Fibroblast of skin of abdomen (primary cell): ENCODE measurements at places on chromosomes 2 and 18.
A peak's percentile ranks its signal among the peaks of the same experiment; 100 is the strongest.

GRCh38 chr2:31940920-31941319 is 69.9 kb downstream of the MEMO1 start:
- DNase-seq = no peak

GRCh38 chr2:726169-726568 is 49.0 kb upstream of the TMEM18 start:
- DNase-seq = no peak

GRCh38 chr18:75205514-75206132 is 3.3 kb downstream of the PTGR3 start:
- DNase-seq = no peak

DNA sequence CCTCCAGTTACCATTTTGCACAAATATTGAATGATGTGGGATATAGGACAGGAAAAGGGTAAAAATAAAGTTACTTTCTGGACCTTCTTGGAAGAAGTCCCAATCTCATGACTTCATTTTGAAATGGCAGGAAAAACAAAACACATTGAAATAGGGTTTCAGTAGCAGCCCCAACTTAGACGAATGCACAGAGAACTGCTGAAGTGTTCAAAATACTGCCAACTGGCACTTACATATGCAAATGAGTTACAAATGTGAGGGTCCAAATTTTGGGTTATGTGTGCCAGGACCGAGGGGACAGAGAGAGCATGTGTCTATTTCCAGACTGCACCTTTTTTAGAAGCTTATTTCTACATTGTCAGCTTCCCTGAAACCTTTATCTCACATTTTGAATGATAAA is 112.9 kb upstream of the CCDC68 start:
- no peak for DNase-seq

GRCh38 chr2:206981739-206982340 is 42.5 kb downstream of the CPO start:
- peak; percentile 78 for DNase-seq

- DNase-seq = peak; percentile 94
Measured at GRCh38 chr2:10935953-10936942, 24.5 kb downstream of the KCNF1 start.

- DNase-seq = no peak
Measured at GRCh38 chr2:58006952-58007284, 39.7 kb upstream of the VRK2 start.

GRCh38 chr2:18455236-18455862 is 105.1 kb downstream of the RDH14 start:
- peak; percentile 91 for DNase-seq

GRCh38 chr18:39946623-39947061 is 2008.4 kb upstream of the PIK3C3 start:
- DNase-seq = peak; percentile 87

DNA sequence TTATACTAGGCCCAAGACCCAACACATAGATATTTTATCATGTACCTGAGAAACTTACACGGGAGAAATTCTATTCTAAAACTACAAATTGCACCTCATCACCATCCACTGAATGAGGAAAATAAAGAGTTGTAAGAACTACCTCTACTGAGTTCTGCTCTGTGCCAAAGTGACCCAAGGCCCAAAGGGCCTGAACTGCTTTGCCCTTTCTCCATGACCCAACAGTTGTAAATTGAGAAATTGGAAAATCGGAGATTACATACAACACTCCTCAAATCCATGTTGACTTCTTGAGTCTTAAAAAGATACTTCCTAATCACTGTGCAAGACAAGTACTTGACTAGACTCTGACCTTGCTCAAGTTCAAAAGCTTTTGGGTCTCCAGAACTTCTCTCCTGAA is 8.8 kb downstream of the NR4A2 start:
- no peak for DNase-seq

DNA sequence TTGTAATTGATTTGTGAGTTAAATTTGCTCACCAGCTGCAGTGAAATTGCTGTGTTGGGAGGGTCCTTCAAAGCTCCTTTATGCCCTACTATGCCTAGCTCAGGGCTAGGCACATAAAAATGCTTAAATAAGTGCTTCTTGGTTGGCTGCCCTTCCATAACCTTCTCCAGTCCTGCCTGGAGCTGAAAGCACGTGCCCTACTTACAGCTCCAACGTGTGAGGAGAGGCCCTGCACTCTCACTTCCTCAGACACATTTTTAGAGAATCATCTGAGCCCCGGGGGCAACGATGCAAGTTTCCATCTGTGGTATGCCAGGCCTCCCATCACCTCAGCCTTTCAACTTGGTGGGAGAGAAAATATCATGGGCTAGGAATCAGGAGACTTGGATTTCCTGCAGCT is 202.7 kb downstream of the BCL11A start:
- no peak for DNase-seq

DNA sequence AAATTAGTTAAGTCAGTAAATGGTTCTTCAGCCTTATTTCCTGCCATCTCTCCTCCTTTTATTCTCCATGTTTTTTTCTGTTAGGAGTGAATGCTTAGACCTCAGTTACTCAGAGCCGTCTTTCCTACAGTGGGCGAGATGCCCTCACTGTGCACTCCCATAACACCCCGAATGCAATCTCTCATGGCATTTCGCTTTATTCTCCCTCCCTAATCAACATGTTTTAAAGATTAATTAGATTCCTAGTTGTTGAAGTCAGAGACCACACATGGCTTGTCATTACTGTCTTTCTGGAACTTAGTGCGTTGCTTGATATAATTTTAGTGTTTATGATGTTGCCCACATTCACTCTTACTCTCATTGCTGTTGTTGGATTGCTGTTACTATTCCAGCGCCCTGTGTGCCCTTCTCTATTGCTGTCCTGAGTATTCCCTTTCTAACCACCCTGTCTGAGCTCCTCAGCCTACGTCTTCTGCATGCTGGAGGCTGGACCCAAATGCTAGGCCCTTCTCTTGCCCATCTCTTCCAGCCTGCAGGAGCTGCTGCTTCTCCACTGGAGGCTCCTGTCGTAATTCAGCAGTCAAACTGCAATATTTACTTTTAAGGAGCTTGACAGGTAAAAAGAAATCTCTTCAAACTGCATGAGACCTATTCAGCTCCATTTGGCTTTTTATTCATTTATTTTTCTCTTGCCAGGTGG is 99.3 kb downstream of the MAP2 start:
- no peak for DNase-seq

GRCh38 chr2:113275556-113276215 is 3.0 kb downstream of the PAX8 start:
- no peak for DNase-seq

DNA sequence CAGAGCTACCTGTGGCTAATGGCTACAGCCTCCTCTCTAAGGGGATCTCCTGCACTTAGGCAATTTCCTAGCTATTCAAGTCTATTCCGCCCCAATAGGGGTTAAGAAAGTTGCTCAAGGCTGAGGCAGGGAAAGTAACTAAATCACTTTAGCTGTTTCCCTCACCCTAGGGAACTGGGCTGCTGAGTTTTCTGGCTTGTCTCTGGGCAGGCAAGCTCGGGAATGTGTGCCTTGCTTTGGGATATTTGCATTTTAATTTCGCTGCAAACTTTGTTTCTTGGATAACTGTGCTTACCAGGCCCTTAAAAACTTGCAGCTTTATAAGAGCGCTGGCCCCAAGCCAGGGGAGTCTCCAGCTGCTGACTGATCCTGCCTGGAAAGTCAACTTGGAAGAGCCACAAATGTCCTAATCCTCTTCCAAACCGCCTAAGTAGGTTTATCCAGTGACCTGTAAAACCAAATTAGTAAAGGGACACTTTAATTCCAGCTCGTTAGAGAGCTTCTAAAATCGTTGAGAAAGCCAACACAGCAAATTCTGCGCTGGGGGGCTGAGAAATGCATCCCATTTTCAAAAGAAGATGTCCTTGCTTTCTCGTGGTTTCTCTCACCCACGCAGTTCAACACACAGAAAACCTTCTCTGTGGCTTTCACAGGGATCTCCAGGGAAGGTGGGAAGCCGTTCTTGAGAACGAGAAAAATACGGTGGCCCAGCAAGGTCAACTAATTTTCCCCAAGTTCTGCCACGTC is 59.5 kb upstream of the SP3 start:
- peak; percentile 85 for DNase-seq

- DNase-seq = peak; percentile 35
Measured at GRCh38 chr18:74310411-74310810, 5.2 kb upstream of the C18orf63 start.

GRCh38 chr2:161101406-161101805 is 58.8 kb upstream of the TANK start:
- no peak for DNase-seq

DNA sequence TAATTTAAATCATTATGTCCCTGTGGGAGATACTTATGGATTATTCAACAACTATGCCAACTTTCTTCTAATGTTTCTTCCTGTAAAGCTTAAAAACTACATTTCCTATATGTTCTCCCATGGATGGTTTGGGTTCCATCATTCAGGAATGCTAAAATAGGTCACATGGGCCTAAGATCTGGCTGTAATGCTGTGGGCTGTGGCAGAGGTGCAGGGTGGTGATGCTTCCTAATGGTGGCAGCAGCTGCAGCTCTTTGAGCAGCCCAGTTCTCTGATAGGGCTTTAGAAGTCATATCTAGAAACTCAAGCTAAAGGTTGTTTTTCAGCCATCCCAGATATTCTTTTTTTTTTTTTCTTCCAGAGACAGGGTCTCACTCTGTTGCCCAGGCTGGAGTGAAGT is 266.1 kb downstream of the ZNF385B start:
- DNase-seq = no peak

- DNase-seq = no peak
Measured at GRCh38 chr2:24021122-24021998, 11.5 kb downstream of the MFSD2B start.

GRCh38 chr2:5939553-5939952 is 247.4 kb downstream of the SOX11 start:
- DNase-seq = no peak

DNA sequence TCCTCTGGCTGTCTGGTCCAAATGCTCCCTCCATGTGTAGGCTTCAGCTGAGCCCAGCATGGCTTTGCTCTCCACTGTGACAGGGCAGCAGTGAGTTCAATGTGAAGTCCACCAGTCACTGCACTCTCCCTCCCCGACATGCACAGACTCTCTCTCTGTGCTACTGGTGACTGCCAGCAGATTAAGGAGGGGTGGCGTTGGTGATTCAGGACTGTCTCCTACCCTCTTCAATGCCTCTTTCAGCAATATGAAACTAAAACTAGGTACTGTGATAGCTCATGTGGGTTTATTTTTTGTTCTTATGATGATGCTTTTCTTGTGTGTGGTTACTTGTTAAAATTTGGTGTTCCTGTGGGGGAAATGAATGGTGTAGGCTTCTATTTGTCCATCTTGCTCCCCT is 201.0 kb upstream of the RBMS1 start:
- no peak for DNase-seq

DNA sequence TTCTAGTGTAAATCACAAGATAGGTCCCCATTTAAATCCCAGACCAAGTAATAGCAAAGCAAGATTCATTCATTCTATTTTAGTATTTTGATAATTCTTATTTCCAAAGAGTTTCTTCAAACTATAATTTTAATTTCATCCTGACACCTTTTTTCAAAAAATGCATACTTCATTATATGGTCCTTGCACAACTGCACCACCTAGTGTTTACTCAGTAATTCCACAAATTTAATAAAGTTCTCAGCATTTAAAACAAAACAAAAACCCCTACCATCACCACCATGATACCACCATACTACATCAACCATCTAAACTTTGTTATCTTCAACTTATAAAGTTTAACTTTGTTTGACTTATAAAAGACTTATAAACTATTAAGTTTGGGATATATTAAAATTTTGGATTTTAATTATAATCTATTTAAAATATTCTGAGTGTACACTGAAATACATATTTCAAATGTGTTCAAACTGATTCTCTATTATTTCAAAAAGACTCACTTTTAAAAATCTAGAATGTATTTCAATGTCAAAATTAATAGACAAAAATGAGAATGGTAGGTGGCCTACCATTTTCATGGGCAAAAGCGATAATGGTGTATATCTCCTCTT is 44.2 kb downstream of the WDPCP start:
- no peak for DNase-seq

GRCh38 chr2:167335541-167335992 is 447.3 kb downstream of the XIRP2 start:
- peak; percentile 24 for DNase-seq

GRCh38 chr2:77513191-77513590 is 9.0 kb downstream of the LRRTM4 start:
- DNase-seq = no peak

DNA sequence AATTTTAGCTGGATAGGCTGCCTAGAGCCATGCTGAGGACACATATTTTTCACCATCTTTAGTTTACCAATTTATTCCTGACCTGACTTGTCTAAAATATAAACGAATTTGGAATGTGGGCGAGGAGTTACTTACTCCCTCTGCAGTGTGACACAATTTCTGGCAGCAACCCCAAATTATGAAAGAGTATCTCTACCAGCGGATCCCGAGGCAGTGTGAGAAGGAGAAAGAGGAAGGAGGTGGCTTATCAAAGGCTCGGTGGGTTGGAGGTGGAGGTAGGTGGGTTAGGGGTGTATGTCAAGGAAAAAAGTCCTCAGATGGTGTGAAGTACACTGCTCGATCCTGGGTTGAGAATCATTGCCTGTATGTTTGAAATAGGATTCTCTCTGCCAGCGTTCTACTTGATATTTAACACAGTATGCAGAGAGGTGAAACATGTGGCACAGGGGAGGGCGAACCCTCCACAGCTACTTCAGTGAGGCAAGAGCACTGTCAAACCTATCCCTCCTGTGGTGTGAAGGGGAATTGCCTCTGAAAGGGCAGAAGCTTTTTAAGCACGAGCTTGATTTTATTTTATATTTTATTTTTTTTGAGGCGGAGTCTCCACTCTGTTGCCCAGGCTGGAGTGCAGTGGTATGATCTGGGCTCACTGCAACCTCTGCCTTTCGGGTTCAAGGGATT is 76.0 kb downstream of the RFTN2 start:
- DNase-seq = peak; percentile 6
